SW 1271 (cell line): ENCODE measurements at places on chromosomes 5 and 9.

GRCh38 chr9:127105805-127106465 lies 16.5 kb downstream of the ANGPTL2 start:
- no peak for DNase-seq

- no peak for DNase-seq
Measured at GRCh38 chr5:88984040-88984439, 101.1 kb upstream of the MEF2C start.

- DNase-seq = no peak
Measured at GRCh38 chr5:153699035-153699434, 208.6 kb downstream of the GRIA1 start.

DNA sequence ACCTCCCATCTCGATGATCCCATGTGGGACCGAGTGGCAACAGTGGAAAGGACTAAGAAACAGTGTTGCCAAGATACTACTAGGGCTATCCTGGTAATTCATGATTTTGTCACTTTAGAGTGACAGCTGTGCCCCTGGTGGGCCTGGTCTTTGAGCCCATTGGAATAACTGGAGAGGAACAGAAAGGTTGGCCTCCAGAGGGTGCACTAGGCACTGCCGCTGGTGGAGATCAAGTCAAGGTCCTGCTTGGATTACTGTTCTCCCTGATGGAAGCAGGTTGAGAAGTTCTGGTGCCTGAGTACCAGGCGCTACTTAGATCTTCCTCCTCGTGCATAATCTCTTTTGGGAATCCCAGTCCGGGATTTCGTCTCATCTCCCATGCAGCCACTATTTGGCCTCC lies 129.6 kb downstream of the SEC61B start:
- DNase-seq = no peak

DNA sequence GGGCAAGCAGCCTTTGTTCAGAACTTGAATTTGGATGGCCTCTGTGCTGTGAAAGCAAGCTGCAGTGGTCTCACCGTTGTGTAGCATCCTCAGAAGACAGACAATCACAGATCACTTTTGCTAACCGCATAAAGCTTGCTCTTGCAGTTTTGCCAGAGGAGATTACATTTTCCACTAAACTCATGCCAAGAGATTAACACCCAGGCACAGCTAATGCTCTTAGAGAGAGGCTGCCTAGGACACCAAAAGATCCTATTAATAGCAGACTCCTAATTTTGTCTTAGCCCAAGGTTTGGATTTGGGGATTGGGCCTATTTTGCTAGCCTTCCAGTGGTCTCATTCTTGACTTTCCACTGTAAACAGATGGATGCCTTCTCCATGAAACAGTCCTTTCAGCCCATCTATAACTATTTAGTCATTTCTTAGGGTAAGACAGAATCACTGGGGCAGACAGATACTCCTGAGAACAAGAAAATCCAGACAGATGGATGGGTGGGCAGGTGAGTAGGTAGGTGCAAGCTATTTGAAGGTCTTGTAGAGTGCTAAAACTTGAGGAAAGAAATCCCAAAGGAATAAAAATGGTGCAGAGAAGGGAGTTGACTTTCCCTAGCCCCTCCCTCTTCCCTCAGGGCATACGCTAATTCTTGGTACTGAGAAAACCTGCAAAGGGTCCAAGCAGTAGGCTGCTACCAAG lies 506.2 kb downstream of the SPOCK1 start:
- DNase-seq = no peak

DNA sequence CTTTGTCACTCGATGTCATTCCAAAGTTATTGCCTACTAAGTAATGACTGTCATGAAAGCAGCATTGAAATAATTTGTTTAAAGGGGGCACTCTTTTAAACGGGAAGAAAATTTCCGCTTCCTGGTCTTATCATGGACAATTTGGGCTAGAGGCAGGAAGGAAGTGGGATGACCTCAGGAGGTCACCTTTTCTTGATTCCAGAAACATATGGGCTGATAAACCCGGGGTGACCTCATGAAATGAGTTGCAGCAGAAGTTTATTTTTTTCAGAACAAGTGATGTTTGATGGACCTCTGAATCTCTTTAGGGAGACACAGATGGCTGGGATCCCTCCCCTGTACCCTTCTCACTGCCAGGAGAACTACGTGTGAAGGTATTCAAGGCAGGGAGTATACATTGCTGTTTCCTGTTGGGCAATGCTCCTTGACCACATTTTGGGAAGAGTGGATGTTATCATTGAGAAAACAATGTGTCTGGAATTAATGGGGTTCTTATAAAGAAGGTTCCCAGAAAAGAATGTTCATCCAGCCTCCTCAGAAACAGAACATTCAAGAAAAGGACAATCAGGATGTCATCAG lies 11.3 kb downstream of the TLR4 start:
- DNase-seq = no peak

- DNase-seq = no peak
Measured at GRCh38 chr5:10567781-10568321, 4.0 kb downstream of the ANKRD33B start.

DNA sequence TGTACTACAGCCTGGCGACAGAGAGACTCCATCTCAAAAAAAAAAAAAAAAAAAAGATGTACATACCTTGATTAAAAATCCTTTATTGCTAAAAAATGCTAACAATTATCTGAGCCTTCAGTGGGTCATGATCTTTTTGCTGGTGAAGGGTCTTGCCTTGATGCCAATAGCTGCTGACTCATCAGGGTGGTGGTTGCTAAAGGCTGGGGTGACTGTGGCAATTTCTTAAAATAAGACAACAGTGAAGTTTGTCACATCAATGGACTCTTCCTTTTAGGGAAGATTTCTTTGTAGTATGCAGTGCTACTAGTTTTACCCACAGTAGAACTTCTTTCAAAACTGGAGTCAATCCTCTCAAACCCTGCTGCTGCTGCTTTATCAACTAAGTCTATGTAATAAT lies 33.9 kb upstream of the OTULINL start:
- no peak for DNase-seq

DNA sequence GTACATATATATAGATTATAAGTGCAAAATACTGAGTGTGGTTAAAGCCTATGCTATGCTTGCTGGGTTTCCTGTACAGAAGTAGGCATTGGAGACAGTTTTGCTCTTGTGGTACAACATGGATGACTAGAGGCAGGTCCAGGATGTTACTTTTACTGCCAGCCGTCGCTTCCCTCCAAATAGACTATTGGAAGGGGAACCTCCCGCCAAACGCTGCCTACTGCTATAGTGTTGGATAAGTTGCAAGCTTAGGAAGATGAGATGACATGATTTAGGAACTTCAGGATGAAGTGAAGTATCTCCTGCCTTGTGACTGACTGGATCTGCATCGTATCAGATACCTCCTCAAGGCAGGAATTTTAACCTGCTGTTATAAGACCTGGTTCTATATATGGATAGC lies 30.9 kb downstream of the JAK2 start:
- no peak for DNase-seq

DNA sequence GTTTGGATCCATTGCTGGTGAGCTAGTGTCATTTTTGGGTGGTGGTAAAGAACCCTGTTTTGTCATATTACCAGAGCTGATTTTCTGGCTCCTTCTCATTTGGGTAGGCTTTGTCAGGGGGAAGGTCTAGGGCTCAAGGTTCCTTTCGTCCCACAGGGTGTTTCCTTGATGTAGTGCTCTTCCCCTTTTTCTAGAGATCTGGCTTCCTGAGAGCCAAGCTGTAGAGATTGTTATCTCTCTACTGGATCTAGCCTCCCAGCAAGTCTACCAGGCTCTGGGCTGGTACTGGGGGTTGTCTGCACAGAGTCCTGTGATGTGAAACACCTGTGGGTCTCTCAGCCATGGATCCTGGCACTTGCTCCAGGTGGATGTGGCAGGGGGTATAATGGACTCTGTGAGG lies 145.9 kb downstream of the HINT1 start:
- no peak for DNase-seq

- no peak for DNase-seq
Measured at GRCh38 chr5:177963966-177964365, 32.1 kb downstream of the PROP1 start.

DNA sequence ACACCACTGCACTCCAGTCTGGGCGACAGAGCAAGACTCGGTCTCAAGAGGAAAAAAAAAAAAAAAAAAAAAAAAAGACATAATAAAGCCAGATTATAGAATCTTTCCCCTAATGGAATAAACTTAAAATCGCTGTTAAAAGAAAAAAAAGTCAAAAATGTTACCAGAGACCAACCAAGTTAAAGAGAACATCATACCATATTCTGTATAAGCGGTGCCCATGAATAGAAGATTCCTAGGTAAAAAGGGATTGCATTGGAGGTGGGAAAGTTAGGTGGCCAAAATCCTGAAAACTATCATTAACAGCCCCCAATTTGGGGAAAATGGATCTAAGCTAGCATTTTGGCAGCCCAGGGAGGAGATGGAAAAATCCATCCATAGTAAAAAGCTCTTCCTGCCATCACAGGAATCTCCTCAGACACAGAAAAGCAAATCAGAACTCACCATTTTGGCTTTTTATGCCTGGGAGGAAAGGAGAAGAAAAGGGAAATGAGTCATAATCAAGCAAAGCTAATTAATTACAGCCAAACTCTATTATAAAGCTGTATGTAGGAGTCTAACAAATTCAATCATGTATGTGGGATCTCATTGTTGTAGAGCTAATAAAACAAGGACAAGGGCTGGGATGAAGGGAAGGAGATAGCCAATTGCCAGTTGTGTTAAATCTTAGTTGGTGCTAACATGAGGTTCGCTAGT lies 363.8 kb downstream of the ARL15 start:
- no peak for DNase-seq

DNA sequence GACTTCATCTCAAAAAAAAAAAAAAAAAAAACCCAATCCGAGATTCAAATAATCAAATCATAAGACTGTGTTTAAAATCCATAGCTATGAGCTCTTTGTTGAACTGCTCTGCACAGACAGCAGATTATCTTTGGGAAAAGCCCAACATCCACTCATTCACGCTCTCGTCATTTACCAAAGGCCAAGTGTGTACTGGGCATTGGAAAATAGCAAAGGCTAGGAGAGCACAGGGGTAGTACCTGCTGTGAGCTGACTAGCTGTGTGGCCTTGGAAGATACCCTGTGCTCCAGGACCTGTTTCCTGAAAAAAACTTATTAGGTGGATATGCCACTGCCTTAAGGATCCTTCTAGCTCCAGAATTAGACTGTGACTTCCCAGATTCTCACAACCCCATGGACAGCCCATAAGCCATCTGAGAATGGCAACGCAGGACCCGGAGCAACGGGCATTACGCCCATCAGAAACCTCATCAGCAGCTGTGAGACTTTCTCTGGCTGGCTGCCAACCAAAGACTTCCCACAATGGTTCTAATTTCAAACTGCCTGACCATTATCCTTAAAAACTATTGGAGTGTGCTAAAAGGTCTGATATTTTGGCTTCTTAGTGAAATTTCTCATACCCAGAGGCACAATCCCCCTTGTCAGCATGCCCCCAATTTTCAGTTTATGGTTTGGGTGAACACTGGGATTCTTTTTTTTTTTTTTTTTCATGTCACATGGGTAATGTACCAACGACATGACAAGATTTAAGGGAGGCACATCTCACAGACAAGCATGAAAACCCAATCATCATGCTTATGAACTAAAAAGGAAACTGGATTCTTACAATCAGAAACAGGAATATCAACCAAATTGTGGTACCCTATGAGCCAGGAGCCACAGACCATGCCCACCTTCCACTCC lies 16.8 kb downstream of the SERINC5 start:
- DNase-seq = no peak

DNA sequence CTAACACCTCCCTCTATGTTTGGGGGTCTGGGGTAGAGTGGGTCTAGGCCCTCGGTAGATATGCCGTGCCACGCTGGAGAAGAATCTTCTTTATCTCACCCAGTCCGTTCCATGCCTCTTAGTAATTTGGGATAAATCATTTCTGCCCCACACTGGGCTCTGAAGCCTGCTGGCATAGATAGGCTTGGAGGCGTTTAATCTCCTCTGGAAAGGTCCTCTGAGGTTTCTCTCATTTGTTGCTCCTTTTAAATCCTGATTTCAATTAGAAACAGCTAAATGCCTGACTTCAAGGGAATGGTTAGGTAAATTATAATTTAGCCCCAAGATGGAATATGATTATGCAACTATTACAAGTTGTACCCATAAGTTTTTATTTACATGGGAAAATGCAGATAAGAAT lies 57.8 kb upstream of the AKNA start:
- DNase-seq = no peak

- no peak for DNase-seq
Measured at GRCh38 chr5:27093279-27093678, 54.9 kb upstream of the CDH9 start.

DNA sequence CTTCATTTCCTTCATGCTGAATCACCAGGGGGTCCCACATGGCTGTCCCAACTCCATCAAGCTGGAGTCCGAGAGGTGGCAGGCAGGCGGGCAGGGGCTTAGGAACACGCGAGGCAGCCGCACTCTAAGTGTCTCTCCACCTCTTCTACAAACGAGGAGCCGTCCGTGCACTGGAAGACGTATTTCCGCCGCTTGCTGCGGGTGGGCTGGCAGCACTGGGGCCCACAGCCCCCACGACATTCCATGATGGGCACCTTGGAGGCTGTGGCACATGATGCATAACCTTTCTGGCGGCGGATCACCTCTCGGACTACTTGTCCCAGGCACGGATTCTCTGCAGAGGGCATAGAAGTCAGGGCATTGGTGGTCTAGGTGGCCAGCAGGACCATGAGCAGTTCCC lies 87.2 kb upstream of the PANK3 start:
- no peak for DNase-seq

DNA sequence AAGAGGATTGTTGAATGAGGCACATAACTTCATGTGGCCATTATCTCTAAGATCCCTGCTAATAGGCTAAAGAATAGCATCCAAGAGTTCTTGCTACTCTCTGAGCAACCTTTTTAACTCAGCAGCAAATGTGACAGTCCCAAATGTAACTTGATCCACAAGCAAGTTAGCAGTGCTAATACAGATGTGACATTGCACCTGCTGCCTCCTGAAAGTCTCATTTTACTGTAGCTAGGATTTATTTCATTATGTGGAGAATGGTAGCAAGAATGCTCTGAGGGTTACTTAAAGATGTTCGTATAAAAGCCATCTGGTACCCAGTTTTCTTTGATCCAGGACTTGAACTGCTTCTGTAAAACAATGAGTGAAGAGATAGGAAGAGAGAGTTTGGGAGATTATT lies 45.8 kb downstream of the CDH10 start:
- DNase-seq = no peak

GRCh38 chr5:50715001-50715400 lies 48.6 kb downstream of the PARP8 start:
- DNase-seq = no peak

- no peak for DNase-seq
Measured at GRCh38 chr9:89899573-89899972, 294.8 kb downstream of the GADD45G start.

GRCh38 chr5:5609935-5610334 lies 187.5 kb downstream of the ICE1 start:
- no peak for DNase-seq

DNA sequence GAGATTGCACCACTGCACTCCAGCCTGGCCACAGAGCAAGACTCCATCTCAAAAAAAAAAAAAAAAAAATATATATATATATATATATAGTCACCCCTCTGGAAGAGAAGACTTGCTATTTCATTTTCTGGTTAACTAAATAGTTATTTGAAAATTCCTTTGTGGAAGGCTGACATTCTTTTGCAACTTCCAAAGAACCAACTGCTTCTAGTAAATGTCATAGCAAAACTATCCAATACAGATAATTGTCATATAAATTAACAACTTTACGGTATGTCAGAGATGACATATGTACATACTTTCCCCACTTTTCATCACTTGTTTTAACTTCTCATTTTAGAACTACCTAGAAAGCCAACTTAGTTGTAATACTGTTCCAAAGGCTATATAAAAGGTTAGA lies 50.9 kb downstream of the PRUNE2 start:
- no peak for DNase-seq

- DNase-seq = no peak
Measured at GRCh38 chr5:53820119-53820801, 259.8 kb downstream of the NDUFS4 start.
